ENCODE measurements at places on chromosomes 4 and X.
A peak's percentile ranks its signal among the peaks of the same experiment; 100 is the strongest.

GRCh38 chr4:154314248-154314647 lies 177.4 kb downstream of the DCHS2 start:
- DNase-seq = no peak

GRCh38 chr4:170589597-170590191 lies 499.9 kb upstream of the AADAT start:
- DNase-seq = peak; percentile 2

DNA sequence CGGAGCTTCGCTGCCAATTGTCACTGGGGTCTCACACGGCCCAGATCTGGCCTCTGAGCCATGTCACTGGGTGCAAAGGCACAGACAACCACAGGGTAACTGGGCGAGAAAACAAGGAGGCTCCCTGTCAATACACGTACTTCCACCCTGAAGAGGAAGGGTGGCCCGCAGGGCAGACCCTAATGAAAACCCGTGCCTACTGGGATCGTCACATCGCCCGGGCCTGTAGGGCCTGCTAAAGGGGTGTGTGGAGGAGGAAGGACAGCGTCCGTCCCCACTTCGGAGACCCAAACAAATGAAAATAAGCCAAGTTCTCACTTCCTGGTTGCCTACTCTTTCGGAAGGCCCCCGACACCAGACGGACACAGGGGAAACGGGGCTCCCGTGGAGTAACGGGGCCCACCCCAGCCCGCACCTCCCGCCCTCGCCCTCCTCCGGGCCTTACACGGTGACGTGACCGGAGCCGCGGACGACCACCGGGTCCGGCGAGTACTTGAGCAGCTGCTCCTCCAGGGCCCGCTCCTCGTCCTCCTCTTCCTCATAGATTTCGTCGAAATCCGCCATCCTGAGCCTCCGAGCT lies 578 bp downstream of the CHIC2 start:
- peak; percentile 79 for DNase-seq

DNA sequence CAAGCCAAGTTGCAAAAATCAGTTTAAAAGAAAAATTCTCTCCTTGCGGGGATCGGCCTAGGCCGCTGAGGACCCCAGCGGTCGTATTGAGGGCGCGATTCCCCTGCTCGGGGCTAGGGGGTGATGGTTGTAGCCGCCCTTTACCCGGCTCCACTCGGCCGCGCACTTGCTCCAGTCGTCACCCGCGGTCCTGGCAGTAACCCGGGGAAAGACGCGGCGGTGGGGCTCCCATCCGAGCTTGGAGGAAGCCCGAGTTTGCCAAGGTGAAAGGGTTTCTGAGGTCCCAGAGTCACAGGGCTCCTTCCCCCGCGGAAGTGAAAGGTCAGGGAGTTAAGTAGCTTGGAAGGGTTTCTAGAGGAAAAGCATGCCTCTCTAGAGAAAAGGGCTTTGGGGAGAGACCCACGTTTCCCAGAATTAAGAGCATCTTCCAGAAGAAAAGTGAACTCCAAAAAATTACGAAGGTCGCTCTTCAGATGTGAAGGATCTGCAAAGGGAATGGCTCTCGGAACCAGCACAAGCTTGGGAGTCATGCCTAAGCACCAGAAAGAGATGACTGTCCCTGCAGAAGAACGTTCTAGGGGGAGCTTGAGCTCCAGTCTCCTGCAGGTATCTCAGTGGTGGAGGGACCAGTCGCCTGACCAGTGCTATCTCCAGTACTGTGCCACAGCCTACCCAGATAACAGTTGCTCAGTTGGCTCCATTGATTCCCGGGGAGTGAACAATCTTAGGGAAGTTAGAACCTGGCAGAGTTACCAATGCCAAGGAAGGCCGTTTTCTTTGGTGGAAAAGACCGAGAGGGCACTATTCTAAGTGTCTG lies 875 bp downstream of the LAP3 start:
- DNase-seq = no peak

GRCh38 chr4:101782546-101782945 lies 8.0 kb upstream of the BANK1 start:
- no peak for DNase-seq

- no peak for DNase-seq
Observed at GRCh38 chrX:23187819-23188218, 146.8 kb upstream of the PTCHD1 start.

- no peak for DNase-seq
Observed at GRCh38 chrX:12892716-12893115, 13.7 kb upstream of the TLR8 start.

DNA sequence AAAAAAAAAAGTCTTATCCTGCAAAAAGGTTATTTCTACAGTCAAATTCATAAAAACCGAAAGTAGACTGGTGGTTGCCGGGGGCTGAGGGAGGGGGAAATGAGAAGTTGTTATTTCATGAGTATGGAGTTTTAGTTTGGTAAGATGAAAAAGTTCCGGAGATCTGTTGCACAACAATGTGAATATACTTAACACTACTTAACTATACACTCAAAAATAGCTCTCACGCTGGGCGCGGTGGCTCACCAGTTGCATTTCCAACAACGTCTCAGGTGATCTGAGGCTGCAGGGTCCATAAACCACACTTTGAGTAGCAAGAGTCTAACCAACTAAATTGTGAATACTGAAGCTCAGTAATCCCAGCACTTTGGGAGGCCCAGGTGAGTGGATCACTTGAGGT lies 52.4 kb downstream of the ANOS1 start:
- DNase-seq = no peak

GRCh38 chr4:40990236-40990898 lies 224.0 kb downstream of the APBB2 start:
- no peak for DNase-seq

GRCh38 chrX:134909261-134909660 lies 81.5 kb upstream of the SMIM10 start:
- DNase-seq = no peak

DNA sequence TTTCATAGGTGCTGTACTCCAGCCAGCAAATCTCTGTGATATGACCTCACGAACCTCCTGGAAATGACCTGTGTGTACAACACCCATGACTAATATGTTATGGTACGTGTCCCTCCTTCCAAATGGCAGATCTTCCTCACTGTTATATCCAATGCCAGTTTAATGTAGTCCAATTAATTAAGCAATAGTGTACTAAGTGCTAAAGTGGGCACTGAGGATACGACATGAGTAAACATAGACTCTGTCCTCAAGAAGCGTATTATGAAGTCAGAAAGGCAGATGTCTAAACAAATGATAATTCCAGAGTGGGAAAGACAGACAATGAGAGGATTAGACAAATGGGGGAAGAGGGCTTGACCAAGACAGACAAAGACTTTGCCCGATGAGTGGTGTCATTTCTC lies 33.9 kb downstream of the GPRIN3 start:
- no peak for DNase-seq

DNA sequence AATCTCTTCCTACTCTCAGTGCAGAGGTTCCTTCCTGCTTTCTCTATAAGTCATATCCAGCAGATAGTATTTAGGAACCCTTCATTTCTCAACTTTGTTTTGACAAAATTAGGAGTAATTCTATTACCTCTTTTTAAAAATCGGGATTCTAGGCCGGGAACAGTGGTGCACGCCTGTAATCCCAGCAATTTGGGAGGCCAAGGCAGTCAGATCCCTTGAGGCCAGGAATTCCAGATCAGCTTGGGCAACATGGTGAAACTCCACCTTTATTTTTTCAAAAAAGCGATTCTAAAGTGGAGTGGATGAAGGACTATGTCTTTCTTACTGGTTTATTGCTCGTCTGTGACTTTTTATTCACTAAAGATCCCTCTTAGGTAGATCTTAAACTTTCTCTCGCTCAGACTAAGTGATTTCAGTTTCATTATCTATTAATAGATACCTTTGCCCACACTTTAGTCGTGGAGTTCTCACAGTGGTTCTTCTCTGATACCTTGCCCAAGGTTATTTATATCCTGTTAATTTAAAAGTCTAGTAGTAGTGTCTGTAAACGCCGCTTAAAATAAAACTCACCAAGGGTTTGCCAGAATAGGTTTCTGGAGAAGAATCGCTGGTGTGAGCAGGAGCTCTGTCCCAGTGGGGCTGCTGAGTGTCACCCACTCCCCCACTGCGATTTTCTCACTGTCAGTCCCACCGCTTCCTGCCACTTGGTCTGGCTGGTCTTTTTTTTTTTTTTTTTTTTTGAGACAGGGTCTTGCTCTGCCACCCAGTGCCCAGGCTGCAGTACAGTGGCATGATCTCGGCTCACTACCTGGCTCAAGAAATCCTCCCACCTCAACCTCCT lies 27.0 kb upstream of the TMEM131L start:
- DNase-seq = no peak

DNA sequence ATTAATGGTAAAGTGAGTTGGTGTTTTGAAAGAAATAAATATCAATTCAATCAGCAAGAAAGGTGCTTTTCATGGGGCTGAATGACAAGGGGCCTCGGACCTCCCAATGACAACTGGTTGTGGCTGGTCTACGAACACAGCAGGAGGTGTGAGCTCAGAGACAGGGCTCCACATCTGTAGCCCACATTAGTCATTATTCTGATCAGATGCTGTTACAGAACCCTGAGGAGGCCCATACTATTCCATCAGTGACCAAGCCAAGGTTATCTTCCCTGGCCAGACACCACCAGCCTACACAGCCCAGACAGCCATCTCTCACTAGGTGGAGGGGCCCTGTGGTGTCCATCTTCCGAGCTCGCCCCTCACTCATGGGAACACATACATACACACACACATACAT lies 168.8 kb downstream of the SH3KBP1 start:
- no peak for DNase-seq

GRCh38 chrX:13797512-13797911 lies 19.4 kb downstream of the GPM6B start:
- DNase-seq = no peak

DNA sequence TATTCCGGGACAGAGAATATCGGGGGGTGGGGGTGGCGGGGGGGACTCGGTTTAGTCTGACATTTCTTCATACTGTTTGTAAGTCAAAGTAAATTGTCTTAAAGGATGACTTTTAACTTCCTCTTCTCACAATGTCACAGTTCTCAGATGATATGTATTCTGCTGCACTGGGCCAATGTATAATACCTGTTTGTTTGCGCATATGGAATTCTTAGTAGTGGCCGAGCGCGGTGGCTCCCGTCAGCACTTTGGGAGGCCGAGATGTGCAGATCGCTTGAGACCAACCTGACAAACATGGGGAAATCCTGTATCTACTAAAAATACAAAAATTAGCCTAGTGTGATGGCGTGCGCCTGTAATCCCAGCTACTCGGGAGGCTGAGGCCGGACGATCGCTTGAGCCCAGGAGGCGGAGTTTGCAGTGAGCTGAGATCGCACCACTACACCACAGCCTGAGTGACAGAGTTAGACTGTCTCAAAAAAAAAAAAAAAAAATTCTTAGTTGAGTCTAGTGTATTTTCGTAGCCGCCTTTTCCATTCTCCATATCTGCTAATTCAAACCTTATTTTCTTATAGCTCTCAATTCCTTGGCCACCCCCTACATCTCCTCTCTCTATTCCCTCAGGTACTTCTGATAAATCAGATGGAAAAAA lies 851 bp downstream of the POLR2B start:
- DNase-seq = peak; percentile 37

DNA sequence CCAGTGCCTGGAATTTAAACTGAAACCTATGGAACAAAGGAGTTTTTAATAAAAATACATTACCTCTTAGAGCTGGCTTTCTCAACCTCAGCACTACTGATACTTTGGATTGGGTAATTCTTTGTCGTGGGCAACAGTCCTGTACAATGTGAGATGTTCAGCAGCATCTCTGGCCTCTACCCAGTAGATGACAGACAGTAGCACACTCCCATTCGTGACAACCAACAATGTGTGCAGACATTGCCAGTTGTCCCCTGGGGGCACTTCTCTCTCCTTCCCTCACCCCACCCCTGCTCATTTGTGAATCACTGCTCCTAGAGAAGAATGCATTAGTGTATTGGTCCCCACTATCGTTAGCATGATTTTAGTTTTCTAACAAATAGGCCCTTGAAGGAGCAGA lies 16.2 kb downstream of the GPAT3 start:
- DNase-seq = no peak

DNA sequence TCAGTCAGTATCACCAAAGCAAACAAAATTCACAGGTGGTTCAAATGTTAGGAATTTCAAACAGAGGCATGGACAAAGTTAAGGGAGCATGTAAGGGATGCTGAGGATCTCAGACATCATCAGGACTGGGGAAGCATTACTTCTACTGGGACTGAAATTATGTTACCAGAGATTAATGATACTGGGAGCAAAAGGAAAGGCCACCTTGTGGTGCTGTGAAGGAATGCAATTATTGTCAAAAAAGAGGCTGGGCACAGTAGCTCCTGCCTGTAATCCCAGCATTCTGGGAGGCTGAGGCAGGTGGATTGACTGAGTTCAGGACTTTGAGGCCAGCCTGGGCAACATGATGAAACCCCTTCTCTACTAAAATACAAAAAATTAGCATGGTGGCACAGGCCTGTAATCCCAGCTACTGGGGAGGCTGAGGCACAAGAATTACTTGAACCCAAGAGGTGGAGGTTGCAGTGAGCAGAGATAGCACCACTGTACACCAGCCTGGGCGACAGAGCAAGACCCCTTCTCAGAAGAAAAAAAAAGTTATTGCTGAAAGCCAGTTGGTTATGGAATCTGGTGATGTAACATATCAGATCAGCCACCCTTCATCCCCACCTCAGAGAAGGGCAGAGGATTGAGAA lies 954.3 kb downstream of the PCDH7 start:
- no peak for DNase-seq

GRCh38 chr4:138097912-138098600 lies 144.1 kb downstream of the SLC7A11 start:
- DNase-seq = no peak

- no peak for DNase-seq
Observed at GRCh38 chr4:109916027-109916409, 3.3 kb downstream of the EGF start.

GRCh38 chr4:98468709-98469108 lies 189.7 kb downstream of the TSPAN5 start:
- peak; percentile 17 for DNase-seq

DNA sequence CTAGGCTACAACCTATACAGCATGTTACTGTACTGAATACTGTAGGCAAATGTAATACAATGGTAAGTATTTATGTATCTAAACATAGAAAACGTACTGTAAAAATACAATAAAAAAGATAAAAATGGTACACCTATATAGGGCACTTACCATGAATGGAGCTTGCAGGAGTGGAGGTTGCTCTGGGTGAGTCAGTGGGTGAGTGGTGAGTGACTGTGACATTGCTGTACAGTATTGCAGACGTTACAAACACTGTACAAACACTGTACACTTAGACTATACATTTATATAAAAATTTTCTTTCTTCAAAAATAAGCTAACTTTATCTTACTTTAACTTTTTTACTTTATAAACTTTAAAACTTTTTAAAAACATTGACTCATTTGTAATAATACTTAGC lies 190.3 kb upstream of the NR3C2 start:
- no peak for DNase-seq

GRCh38 chrX:768596-768995 lies 138.0 kb downstream of the SHOX start:
- no peak for DNase-seq

DNA sequence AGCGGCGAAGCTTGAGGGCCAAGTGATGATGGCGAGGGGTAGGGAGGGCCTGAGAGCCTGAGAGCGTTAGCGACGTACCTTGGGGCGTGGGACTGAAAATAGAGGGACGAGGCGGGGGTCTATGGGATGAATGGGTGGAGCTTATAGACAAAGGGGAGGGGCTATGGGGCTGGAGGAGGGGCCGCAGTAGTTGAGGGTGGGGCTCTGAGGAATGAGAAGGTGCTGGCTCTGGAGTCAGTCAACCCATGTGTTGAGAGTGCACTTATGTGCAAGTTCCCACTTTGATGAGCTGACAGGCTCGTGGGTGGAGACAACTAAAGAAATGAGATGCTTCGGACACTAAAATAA lies 488 bp downstream of the TBC1D25 start:
- no peak for DNase-seq

GRCh38 chr4:145012841-145013240 lies 85.2 kb downstream of the ANAPC10 start:
- no peak for DNase-seq
